Dermis lymphatic vessel endothelial cell (primary cell): ENCODE measurements at places on chromosomes 3 and 15. TPM values are rescaled to one million over a fixed set of nuclear protein-coding genes. Genes with fewer than 3 reads are reported as not detected.

The C2CD4A gene
- total RNA-seq: 1.4 and 2.3 TPM in 2 replicates

The FETUB gene
- not detected in 2 replicates for total RNA-seq

The PTX3 gene
- total RNA-seq: 199 and 213 TPM in 2 replicates

The CACNA2D2 gene
- under 0.01 TPM in 1 of 2 replicates, not detected in the other for total RNA-seq

The EIF4E3 gene
- total RNA-seq: 2.4 and 3.2 TPM in 2 replicates

The LRRN1 gene
- total RNA-seq: not detected in 2 replicates

The SLCO3A1 gene
- total RNA-seq: 0.33 and 1.1 TPM in 2 replicates

The DUOXA2 gene
- not detected in 2 replicates for total RNA-seq

The ITPKA gene
- 0.09 and 0.11 TPM in 2 replicates for total RNA-seq

The CCR1 gene
- total RNA-seq: not detected in 2 replicates

The ARHGAP31 gene
- total RNA-seq: 23.4 and 30.4 TPM in 2 replicates

The ZNF502 gene
- 2.2 and 4.2 TPM in 2 replicates for total RNA-seq

The LRRC49 gene
- total RNA-seq: 4.9 and 6.4 TPM in 2 replicates

The SKOR1 gene
- total RNA-seq: 0.09 and 0.11 TPM in 2 replicates

The STAC gene
- 0.22 and 0.52 TPM in 2 replicates for total RNA-seq

The NPAP1 gene
- not detected in 2 replicates for total RNA-seq

The IL17RD gene
- total RNA-seq: 0.22 and 1.0 TPM in 2 replicates

The DNAH12 gene
- under 0.01 TPM in 2 replicates for total RNA-seq

The KNSTRN gene
- 11.2 and 12.3 TPM in 2 replicates for total RNA-seq

The KCTD6 gene
- total RNA-seq: 6.0 and 6.7 TPM in 2 replicates

The VPS13C gene
- 142 and 143 TPM in 2 replicates for total RNA-seq

The SLC22A14 gene
- total RNA-seq: under 0.01 TPM in 2 replicates

The GOLGA6A gene
- total RNA-seq: not detected in 2 replicates

The FSD2 gene
- not detected in 2 replicates for total RNA-seq

The ACTRT3 gene
- 1.0 and 2.7 TPM in 2 replicates for total RNA-seq

The TMEM207 gene
- total RNA-seq: not detected in 2 replicates

The KNG1 gene
- not detected in 2 replicates for total RNA-seq

The C3orf85 gene
- total RNA-seq: not detected in 2 replicates

The PGBD4 gene
- 1.1 and 1.2 TPM in 2 replicates for total RNA-seq

The ZNF619 gene
- 6.5 and 7.4 TPM in 2 replicates for total RNA-seq

The UCN2 gene
- total RNA-seq: 0.09 and 0.11 TPM in 2 replicates

The CTXN2 gene
- not detected in 2 replicates for total RNA-seq

The TRIM42 gene
- total RNA-seq: not detected in 2 replicates

The SERPINI2 gene
- not detected in 2 replicates for total RNA-seq

The KLHDC8B gene
- 47.6 and 125 TPM in 2 replicates for total RNA-seq

The SLC12A8 gene
- total RNA-seq: 0.11 and 0.17 TPM in 2 replicates

The FBXW12 gene
- total RNA-seq: not detected in 2 replicates

The GABRG3 gene
- not detected in 2 replicates for total RNA-seq

The OR4F6 gene
- total RNA-seq: not detected in 2 replicates
